ENCODE measurements at places on chromosomes 4 and X. TPM values are rescaled to one million over a fixed set of nuclear protein-coding genes. Genes with fewer than 3 reads are reported as not detected.

Gene KDM5C
- total RNA-seq = 62.4 TPM

Gene BCAP31
- total RNA-seq = 57.5 TPM

Gene INTU
- 26.9 TPM for total RNA-seq

Gene NRK
- under 0.01 TPM for total RNA-seq

Gene ARHGAP24
- total RNA-seq = 1.6 TPM

Gene PPEF1
- total RNA-seq = 16.3 TPM

Gene CSN1S1
- total RNA-seq = 0.41 TPM

Gene WAS
- total RNA-seq = 2.0 TPM
